ENCODE measurements at places on chromosomes 16 and 17.

DNA sequence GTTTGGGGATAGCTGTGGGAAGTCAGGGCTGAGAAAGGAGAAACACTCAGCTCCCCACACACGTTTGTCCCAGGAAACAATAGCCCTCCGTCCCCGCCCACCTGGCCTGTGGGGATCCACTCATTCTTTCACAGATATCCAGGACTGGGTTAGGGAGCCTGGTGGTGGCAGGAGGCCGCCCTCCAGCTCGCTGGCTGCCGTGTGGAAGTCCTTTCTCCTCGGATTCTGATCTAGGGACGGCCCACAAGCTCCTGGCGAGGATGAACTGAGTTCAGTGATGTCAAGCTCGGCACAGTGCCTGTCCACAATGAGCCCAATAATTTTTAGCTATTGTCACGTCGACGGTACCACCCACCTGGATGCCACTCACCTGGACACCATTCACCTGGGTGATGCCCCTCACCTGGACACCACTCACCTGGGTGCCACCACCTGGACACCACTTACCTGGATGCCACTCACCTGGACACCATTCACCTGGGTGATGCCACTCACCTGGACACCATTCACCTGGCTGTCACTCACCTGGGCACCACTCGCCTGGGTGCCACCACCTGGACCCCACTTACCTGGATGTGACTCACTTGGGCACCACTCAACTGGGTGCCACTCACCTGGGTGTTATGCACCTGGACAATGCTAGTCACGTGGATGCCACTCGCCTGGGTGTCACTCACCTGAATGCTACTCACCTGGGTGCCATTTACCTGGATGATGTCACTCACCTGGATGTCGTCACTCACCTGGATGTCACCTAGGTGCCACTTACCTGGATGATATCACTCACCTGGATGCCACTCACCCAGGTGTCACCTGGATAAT is 172.5 kb upstream of the FOXF1 start:
- DNase-seq, result no peak

DNA sequence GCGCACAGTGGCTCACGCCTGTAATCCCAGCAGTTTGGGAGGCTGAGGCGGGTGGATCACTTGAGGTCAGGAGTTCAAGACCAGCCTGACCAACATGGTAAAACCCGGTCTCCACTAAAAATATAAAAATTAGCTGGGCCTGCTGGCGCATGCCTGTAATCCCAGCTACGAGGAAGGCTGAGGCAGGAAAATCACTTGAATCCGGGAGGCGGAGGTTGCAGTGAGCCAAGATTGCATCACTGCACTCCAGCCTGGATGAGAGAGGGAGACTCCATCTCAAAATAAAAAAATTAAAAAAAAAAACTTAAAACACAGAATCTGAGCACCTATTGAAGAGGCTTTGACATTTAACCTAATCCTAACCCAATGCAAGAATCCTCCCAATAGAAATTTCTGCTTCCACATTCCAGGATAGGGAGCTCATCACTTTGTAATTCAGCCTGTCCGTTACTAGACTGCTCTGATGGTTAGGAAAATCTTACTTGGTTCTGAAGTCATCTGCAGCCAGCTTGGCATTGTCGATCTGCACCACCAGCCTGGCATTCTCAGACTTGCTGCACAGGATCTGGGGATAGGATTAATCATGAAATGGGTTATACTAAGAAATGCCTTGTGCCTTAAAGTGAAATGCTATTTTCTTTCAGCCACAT is 2.1 kb downstream of the KRT33B start:
- DNase-seq, result no peak

DNA sequence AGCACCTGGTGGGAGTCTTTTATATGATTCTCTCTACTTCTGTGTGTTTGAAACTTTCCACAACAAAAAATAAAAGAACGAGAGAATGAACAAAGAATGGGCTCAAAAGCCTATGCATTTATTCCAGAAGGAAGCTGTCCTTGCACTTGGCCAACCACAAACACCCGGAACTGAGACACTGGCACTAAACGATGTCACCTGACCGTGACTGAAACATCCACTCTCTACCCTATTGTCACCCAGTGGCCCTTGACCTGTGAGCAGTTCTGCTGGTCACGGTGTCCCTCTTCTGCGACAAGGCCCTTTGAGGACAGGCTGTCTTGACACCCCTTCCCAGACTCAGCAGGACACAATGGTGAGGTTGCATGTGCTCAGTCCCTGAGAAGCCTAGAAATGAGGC is 56.6 kb downstream of the TEKT5 start:
- DNase-seq, result no peak

GRCh38 chr17:29145289-29146073 is 34.7 kb downstream of the MYO18A start:
- peak; percentile 43 for DNase-seq

DNA sequence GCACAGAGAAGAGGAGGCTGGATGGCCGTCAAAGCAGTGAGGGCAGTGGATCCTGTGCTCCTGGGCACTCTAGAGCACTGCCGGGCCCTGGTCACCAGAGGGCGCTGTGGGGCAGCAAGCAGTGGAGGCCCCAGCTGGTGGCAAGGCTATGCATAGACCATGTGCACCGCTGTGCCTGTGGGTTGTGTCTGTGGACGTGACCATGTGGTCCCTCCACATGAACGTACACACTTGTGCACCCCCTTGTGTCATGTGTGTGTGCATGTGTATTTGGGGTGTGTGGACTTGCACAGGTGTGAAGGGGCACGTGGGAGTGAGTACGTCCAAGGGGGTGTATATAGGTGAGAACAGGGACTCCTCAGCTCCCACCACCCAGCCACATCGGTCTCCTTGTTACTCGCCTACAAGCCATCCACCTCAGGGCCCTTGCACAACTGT is 4.4 kb upstream of the MAP2K3 start:
- peak; percentile 86 for DNase-seq

- no peak for DNase-seq
Observed at GRCh38 chr17:36133602-36134236, 30.1 kb downstream of the CCL4 start.

DNA sequence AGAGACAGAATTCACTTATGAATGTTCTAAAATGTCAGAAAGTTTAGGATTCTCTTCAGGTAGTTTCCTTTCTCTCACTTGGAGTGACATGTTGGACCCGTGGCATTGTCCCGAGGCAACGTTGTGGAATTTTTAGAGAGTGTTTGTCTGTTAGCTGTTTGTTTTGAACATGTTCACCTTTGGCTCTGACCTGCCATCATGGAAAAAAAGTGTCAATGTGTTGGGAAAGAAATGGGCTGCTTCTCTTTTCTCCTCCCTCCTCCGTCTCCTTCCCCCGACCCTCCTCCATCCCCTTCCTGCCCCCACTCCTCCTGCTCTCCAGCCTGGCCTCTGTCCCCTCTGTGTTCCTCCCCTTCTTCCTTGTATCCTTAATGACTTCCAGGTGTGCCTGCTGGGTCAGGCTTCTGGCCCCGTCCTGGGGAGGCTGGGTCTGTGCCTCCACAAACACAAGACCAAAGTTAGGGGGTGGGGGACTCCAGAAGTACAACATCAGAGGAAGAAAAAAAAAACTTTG is 463.1 kb downstream of the MAF start:
- no peak for DNase-seq

DNA sequence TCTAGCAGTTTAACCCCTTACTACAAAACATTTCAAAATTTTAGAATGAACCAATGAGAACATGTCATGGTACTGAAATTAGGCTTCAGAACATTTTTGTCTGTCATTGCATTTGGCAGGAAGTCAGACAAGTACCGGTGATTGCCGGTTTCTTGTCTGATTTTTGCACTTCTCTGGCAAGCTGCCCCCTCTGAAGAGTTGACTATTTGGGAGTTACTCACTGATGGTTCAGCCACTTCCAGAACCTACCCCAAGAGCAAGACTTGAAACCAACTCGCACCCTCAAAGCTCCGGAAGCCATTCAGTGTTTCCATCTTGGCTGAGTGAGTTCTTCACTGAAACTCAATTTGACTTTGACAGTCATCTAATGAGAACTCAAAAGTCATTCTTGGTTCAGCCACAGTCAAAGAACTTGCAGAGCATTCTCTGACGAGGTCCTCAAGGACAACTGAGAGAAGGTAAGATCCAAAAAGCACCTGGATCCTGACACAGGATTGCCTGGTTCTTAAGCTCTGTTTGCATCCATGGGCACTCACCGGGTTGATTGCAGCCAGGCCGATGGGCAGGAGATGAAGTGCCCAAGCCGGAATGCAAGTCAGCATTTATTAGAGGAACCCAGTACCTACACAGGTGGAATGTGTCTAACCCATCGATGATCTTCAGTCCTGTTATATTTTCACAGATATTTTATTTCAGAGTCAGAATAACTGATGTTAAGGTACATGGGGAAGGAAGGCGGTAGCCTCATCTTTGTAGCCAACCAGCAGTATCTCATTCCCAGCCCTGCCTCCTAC is 93.6 kb downstream of the USP22 start:
- DNase-seq, result no peak

DNA sequence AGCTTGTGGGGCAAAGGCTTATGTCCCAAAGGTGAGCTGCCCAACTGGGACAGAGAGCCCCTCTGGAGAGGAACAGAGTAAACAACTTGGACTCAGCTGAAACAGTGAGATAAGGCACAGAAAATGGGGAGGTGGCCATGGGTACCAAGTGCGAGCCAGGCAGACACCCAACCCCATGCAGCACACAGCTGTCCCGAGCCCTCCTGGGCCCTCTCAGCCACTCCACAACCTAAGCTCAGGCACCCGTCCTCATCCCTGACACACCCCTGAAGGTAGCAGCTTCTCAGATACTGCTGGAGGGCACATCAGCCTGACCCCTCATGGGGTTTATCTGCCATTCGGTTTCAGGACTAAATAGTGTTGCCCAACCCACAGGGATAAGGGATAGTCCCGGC is 4.8 kb upstream of the GFOD2 start:
- no peak for DNase-seq

- DNase-seq, result no peak
Observed at GRCh38 chr17:81391936-81392908, 3.0 kb upstream of the BAHCC1 start.

DNA sequence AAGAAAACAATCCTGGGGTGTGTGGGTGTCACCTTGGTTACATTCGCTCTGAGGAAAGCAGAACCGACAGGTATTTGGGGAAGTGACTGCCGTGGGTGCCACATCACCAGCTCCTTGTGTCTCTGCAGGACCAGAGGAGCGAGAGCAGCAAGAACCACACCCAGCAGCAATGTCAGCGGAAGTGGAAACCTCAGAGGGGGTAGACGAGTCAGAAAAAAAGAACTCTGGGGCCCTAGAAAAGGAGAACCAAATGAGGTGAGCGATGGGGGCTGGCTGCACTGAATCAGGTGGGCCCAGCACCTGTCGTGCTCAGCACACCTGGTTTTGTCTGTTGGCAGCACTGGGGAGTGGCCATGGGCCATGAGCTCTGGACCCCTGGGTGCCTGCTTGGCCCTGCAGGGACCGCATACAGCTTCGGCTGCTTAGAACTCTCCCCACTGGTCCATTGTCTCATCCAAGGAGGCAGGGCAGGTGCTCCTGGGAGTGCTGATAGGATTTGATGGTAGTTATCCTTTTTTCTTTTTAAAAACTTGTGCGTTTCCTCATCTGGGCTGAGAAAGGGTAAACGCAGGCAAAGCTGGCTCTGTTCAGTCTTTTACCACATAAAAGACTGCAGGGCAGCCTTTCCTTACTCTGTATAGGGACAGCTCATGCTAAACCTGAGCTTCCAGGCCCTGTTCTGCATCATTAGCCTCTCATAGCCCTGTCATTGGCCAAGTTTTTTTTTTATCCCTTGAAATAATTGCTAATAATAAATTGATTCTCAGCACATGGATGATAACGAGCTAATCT is 29.4 kb downstream of the HMOX2 start:
- peak; percentile 53 for DNase-seq

DNA sequence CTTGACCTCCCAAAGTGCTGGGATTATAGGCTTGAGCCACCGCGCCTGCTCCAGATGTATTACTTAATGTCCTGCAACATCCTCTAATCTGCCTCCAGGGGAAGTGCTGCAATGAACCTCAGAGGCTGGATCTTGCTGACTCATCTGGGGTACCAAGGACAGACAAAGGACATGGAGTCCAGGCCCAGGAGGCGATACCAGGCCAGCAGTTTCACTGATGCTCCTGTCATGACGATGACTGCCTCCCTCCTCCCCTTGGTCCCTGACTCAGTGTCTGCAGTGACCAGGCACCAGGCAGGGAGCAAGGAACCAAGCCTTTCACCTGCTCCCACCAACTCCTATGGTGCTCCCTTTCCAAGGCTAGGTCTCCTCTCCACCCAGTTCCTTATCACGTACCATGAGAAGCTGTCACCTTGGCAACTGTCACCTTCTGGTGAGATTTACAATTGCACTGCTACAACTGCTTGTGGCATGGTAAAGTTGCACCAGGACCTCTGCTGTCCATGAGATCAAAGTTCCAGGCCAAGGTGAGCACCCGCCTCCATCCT is 21.6 kb upstream of the PHOSPHO1 start:
- no peak for DNase-seq

GRCh38 chr17:32854832-32855389 is 22.0 kb downstream of the MYO1D start:
- DNase-seq, result no peak

GRCh38 chr16:57289391-57290257 is 5.2 kb upstream of the PLLP start:
- no peak for DNase-seq

GRCh38 chr17:73271072-73271471 is 9.4 kb upstream of the CPSF4L start:
- DNase-seq, result no peak

DNA sequence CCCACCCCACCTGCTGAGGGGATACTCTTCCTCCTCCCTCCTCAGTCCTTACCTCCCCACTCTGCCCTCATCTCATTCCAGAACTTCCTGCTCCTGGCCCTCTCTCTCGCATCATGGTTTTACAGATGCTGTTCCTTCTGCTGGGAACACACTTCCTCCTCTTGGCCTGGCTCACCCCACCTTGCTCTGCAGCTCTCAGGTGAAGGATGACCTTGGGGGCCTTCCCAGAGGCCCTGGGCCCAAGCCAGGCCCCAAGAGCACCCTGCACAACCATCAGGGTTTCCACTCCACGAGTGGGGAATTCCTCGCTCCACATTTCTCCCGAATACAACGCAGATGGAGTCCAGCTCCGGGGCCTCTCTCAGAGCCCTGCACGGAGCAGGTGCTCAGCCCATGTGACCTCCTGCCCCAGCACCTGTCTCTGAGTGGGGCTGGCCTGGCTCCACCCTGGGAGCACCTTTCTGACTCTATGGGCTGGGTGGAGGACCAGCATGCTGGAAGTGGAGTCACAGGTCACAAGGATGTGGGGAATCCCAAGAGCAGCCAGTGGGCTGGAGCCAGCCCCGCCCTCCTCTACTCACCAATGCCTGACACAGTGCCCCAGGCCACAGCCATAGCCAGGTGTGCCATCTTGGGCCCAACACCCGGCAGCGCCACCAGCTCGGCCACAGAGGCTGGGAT is 4.5 kb downstream of the NTHL1 start:
- DNase-seq, result no peak

- DNase-seq, result no peak
Observed at GRCh38 chr16:9097266-9098219, 6.1 kb downstream of the HAPSTR1 start.

GRCh38 chr16:72561-73548 is at the start of gene RHBDF1:
Gene RHBDF1 (minus strand): TSS chr16:72631. CDS start chr16:65015, 7,616 bp downstream.
- no peak for DNase-seq

- DNase-seq, result no peak
Observed at GRCh38 chr17:42276609-42277341, 584 bp upstream of the STAT5B start.

GRCh38 chr17:12631076-12631475 is 34.6 kb upstream of the MYOCD start:
- no peak for DNase-seq

GRCh38 chr17:79952265-79952877 is 83.3 kb downstream of the TBC1D16 start:
- DNase-seq, result no peak
